ENCODE measurements at places on chromosomes 2 and 18.

GRCh38 chr2:172870396-172870795 lies 134.8 kb downstream of the RAPGEF4 start:
- no peak for DNase-seq

DNA sequence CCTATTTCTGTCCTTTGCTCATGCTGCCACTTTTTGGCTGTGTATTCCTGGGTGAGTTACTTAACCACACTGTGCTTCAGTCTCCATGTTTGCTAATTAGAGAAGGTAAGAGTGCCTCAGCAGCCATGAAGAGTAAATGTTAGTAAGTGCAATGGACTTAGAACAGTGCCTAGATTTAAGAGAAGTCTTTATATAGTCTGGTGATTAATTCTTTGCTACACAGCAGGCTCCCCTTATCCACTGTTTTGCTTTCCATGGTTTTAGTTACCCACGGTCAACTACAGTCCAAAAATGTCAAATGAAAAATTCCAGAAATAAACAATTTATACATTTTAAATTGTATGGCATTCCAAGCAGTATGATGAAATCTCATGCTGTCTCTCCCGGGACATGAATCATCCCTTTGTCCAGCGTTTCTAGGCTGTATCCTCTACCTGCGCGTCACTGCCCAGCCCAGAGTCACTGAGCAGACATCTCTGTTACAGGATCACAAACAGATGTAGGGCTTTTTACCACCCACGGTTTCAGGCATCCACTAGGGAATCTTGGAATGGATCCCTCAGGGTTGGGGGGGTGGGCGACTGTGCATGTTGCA lies 91.0 kb downstream of the CTIF start:
- no peak for DNase-seq

- no peak for DNase-seq
Measured at GRCh38 chr2:233080836-233081229, 20.7 kb downstream of the INPP5D start.

DNA sequence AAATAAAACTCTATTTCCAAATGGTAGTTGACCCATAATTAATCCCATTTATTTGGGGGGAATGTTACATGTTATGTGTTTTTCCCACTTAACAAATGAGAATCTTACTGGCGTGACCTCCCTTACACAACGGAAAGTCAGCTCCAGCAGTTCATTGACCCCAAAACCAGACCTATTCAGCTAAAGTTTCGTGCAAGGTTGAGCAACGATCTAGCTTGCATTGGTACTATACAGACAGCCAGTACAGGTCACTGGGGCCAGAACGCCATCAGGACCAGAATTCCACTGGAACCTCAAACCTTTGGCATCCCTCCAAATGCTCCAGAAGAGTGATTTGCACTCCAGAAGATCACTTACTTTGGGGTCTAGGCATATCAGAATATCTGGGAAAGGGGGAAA lies 6.8 kb upstream of the CTAGE1 start:
- DNase-seq: no peak

DNA sequence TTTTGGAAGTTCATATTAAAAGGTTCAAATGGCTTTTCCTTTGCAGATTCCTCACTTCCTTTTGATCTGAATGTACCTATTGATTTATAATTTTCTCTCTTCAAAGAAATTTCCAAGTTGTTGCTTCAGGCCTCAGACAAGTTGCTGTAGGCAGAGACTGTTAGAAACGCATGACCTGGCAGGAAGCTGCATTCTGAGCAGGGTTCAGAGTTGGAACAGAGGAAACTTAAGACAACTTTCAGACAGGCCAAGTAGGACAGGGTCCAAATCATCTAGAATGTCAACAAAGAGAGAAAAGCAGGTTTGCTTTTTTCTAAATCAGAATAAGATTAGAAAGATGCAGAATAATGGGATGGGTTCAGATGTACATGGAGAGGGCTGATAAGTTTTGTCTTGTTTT lies 416.3 kb downstream of the LRP1B start:
- DNase-seq: no peak

Measured in CD8-positive, alpha-beta T cell (primary cell).